ENCODE measurements at places on chromosomes 3 and 15.
A peak's percentile ranks its signal among the peaks of the same experiment; 100 is the strongest.

DNA sequence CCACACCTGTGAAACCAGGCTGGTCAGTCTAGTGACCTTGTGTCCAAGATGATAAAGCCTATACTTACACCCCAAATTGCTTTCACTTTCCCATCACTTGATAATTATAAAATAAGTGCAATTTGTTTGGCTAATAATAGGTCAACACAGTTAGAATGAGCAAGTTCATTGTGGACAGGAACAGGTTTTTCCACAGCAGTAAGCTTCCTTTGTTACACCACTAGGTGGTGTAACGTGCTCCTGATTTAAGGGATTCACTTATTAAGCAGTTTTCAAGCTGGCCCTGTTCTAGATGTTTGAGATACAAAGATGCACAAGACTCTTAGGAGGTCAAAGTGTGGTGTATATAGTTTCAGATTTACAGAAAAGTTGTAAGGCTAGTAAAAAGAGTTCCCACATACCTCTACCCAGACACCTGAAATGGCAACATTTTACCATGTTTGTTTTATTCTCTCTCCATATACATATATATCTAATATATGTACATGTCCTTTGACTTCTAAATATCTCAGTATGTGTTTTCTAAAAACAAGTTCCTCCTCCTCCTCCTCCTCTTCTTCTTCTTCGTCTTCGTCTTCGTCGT, 6.8 kb upstream of the MFSD1 start:
- DNase-seq: peak; percentile 63

DNA sequence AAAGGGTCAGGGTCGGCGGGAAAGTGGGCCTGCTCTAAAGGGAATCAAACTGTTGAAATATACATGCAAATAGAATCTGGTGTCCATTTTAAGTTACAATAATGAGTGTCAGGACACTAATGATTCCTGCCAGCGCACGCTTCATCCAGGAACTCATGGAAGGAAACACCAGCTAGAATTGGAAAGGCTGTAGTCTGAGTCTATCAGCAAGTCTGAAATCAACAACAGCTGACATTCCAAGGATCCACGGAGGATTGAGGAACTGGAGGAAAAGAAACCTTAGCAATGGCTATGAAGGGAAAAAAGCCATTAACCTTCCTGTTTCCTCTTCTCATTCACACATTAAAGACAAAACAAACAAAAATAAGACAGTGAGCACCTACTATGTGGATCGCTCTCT, 1063.1 kb downstream of the NTRK3 start:
- no peak for DNase-seq

GRCh38 chr3:194758716-194759115, 73.0 kb downstream of the FAM43A start:
- DNase-seq: no peak

GRCh38 chr3:116179091-116179490, 266.2 kb downstream of the LSAMP start:
- no peak for DNase-seq

GRCh38 chr3:132325103-132325606, 7.9 kb downstream of the ACP3 start:
- no peak for DNase-seq

- no peak for DNase-seq
These were observed 740.5 kb downstream of the ROBO2 start for GRCh38 chr3:77780278-77780996.

DNA sequence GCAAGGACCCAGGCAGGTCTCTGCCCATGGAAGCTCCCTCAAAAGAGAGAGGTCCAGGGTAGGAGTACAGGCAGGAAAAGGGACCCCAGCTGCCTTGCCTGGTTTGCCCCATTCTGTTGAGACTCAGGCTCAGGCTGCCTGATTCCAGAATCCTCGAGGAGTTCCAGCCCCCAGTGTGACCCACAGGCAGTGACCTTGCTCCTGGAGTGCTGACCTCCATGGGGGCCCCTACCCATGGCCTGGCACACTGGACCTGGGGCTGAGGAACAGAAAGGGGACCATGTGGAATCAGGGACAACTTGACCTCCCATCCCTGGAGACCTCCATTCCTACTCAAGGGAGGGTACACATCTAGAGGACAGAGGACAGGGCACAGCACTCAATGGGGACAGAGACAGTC, 3.4 kb upstream of the SEMA3B start:
- no peak for DNase-seq

- peak; percentile 12 for DNase-seq
These were observed 163.3 kb downstream of the FEZF2 start for GRCh38 chr3:62210011-62210410.

- DNase-seq: no peak
These were observed 93.9 kb downstream of the IQSEC1 start for GRCh38 chr3:12979151-12979946.

DNA sequence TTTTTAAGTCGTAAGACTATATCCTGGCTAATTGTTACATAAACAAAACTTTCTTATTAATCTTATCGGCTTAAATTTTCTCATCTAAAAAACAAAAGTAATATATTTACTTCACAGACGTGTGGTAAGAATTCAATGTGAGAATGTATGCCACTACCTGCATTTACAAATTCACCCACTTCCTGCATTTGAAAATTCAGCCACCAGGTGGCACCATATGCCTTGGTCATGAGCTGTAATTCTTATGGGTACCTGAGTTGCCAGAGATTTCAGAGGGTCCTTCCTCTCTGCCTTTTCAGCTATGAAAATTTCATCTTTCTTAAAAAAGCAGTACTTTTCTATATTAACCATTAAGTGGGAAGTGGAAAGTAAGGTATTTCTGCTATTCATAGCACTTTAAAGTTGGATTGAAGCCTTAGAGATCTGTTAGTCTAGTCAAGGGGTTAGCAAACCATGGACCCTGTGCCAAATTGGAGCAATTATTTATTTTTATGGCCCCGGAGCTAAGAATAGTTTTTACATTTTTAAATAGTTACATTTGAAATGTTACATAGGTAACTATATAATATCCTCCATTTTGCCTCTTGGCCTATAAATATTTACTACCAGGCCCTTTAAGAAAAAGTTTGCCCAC, 127.8 kb downstream of the HCN4 start:
- peak; percentile 69 for DNase-seq

DNA sequence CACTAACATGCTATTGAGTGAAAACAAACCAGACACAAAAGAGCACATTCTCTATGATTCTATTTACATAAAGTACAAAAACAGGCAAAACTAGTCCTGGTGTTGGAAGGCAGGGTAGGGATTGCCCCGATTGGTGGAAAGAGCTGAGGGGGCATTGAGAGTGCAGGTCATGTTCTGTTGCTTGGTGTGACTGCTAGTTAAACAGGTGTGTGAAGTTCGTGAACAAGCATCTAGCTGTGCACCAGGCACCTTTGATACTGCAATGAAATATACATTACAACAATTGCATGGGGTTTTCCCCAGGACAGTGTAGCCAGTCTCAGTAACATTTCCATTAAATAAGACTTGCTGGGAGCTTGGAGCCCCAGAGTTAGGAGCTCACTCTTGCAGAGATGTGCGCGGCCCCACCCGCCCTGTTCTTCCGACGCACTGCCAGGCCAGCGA, 26.3 kb upstream of the THRB start:
- no peak for DNase-seq

- no peak for DNase-seq
These were observed 271.0 kb upstream of the GADL1 start for GRCh38 chr3:31165399-31165860.

DNA sequence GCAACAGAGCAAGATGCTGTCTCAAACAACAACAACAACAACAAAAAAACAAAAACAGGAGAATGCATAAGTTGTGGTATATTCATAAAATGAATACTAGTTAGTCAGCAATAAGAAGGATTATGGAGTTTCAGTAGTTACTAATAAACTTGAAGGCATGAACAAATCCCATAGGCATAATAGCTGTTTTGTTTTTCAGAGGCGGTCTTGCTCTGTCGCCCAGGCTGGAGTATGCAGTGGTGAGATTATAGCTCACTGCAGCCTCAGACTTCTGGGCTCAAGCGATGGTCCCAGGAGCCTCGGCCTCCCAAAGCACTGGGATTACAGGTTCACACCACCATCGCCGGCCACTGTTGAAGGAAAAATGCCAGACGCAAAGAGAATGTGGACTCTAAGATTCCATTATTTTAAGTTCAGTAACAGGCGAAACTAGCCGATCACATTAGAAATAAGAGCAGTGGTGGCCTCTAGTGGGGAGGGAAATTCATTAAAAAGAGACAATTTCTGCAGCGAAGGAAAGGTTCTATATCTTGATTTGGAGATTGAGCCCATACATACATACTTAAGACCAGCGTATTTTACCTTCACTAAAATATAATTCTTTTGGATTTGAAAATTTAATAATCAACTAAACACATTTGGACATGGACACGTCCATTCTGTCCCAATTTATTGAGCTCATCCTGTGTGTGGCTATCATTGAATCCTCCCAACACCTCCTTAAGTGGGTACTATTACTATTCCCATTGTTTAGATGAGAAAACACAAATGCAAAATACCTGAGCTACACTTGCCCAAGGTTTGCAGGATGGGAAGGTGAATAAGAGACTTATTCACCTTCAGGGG, 27.4 kb upstream of the HDAC11 start:
- peak; percentile 62 for DNase-seq

DNA sequence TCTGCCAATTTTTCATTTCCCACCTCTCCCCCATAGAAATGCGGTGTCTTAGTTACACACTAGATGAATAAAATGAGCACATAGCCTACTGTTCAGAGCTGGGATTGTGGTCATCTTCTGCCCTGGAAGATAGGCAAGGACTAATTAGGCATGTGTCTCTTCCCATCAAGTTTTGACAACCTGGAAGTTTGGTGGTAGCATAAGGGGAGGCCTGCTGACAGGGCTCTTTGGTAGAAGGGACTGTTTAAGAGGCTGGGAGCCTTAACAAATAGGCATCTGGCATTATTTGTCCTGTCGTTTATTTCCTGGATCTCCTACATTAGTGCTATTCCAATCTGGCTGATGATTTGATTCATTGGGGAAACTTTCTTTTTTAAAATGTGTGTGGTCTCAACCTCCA, 512.3 kb downstream of the ZNF385D start:
- DNase-seq: no peak

- DNase-seq: no peak
These were observed 24.1 kb downstream of the TRAK1 start for GRCh38 chr3:42115215-42115614.

DNA sequence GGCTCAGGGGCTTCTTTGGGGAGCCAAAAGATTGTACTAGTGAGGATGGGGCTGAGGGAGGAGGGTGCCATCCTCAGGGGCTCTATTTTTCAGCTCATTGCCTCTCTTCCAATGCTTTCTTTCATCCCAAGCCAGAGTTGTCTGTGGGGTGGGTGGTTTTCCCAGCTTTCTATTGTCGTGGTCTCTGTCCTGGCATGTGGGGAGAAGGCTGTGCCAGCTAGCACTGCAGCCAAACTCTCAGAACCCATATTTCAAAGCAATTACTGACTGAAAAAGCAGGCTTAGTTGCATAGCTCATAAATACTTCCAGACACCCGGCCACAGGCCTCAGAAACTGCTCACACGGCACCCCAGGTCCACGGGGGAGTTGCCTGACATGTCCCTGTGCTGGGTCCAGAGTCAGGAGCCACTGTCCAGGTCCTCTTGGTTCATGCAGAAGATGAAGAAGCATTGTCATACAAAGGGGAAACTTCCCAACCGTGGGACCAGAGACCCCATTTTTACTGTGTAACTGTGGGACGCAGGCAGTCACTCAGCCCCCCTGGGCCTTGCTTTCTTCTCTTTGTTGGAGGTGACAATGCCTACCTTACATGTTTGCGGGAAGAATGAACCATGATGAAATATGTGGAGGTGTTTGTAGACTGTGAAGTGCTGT, 27.6 kb downstream of the FGD5 start:
- DNase-seq: no peak

DNA sequence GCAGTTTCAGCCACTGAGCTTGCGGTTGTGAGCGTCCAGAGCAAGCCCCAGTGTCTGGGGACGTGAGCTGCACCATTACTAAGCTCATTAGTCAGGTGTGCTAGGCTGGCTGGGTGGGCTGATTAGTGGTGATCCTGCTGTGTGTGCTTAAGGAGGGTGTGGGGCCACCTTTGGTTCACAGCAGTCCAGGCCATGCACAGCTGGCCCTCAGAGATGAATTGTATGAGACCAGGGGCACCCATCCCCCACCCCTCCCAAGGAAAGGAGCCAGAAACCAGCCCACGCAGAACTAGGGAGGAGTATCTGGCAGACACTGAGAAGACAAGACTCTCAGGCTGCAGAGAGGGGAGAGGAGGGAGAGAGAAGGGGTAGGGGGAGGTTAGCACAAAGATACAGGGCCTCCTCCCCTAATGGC, 3.8 kb downstream of the TYRO3 start:
- no peak for DNase-seq

GRCh38 chr3:34886443-34886842, 752.9 kb upstream of the ARPP21 start:
- DNase-seq: no peak

DNA sequence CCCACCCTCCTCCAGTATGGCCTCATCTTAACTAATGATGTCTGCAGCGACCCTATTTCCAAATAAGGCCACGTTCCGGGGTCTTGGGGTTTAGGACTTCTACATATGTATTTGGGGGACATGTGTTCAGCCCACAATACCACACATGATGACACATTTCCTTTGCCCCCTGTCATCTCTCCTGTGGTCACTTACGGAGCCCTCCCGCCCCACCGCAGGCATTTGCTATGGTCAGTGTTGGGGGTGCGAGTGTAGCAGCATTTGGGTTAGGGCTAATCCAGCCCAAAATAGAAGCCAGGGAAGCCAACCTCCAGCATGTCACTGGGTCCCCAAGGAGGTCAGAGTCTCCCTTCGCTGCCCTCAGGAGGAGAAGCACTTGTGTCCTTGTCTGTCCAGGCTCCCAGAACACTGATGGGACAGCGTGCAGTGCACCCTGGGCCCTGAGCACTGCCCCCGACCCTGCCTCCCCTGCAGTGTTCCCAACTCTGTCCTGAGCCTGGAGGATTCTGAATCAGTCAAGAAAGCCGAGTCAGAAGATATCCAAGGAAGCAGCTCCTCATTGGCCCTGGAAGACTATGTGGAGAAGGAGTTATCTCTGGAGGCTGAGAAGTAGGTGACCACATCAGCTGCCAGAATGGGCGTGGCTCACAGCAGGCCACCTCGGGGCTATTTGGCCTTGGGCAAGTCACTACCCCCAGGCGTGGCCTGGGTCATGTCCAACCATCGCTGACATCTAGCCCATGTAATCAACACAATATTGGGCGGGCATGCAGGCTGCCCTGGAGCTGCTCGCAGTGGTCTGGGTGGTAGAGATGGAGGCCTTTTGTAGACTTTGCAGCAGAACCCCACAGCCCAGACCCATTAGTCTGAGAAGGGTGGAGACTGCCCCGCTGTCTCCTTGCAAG, 46.9 kb upstream of the FGD5 start:
- no peak for DNase-seq

- no peak for DNase-seq
These were observed 31.5 kb downstream of the PTH1R start for GRCh38 chr3:46908986-46909534.
